NCI-H2029 treated with DMSO at 0.1 percent for 48 hours (cell line): ENCODE measurements at places on chromosomes 6 and 20.

- DNase-seq: no peak
These were observed 28.2 kb downstream of the ISM1 start for GRCh38 chr20:13249118-13249797.

DNA sequence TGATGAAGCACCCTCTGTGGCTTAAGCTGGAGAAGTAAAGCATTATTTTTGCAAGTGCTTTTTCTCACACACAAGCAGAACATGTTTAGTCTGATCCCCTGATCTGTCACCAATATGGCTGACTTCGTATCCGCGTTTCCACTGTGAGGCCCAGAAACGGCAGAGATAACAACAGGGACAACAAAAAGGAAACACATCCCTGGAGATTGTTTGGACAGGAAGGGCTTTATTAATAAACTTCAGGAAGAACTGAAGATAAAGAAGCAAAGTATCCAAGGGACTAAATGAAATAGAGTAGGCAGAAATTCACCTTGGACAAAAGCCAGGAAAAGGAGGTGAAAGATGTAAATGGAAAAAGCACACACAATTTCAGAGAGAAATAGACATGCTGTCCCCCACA, 49.2 kb downstream of the RARS2 start:
- no peak for DNase-seq

DNA sequence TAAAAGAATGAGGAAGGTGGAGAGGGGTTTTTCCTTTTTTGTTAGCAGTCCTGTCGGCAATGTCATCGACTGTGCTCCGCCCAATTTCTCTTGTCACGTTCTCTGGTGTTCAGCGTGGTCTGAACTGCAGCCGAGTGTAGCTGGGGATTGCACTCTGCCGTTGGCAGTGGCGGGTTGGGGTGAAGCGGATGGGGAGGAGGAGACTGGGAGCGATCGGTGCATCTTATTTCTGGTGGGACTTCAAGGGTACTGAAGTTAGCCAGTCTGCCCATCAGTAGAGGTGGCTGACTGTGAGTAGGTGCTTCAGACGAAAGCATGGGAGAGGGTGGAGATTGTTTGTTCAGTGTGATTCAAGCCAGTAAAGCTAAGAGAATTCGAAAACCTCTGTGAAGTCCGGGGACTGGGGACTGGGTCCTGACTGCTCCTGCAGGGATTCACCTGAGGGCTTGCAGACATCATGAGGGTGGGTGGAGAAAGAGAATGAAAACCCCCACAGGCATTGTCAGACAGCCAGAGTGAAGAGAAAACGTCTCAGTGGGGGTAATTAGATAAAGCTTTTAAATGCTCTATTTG, 5.1 kb downstream of the RREB1 start:
- peak; percentile 87 for DNase-seq

GRCh38 chr6:28758046-28758817, 165.6 kb downstream of the TRIM27 start:
- DNase-seq: no peak

DNA sequence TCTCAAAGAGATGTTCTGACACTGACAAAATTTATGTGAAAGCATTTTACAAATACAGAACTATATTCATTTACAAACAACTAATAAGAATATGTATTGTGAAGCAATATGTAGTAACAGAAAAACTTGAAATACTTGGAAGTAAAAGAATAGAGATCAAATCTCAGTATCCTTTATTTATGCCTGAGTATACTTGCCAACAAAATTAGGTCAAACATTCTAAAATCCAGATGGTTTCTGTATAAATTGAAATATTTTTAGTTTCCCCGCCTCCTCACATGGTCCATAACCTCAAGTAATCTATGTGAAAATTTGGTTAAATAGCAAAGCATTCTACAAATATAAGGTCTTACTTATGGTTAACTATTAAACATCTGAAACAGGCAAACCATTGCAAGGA, 545.4 kb downstream of the EYS start:
- no peak for DNase-seq

DNA sequence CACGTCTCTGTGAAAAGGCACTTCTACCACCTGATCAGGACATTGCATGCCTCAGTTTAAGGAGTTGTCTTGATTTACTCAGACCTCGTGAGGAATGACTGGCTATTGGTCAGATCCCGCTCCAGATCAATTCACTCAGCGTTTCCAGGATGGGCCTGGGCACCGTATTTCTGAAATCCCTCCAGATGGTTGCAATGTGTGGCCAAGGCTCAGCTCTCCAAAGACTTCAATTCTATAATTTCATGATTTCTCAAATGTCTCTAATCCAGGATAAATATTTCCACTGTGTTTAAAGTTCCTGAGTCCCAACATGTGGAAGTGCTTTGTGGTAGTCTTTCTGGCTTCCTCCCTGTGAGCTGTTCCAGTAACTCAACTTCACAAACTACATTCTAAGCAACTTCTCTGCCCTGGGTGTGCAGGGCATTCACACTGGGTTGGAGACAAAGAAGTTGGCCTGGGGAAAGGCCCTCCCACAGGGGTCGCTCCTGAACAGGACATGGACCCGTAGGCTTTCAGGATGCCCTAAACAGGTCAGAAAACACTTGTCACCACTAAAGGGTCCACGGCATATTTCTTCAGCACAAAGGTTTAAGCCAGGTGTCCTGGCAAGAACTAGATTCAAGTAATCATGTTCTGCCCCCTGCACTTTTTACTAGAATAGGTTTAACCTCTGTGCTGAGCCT, 212.1 kb downstream of the WDR27 start:
- no peak for DNase-seq

- no peak for DNase-seq
These were observed 2.9 kb upstream of the SSTR4 start for GRCh38 chr20:23032056-23032749.
